Activated CD4-positive, alpha-beta T cell treated with anti-CD3 and anti-CD28 coated beads for 36 hours (primary cell): ENCODE measurements at places on chromosomes 1 and 21. TPM values are rescaled to one million over a fixed set of nuclear protein-coding genes. Genes with fewer than 3 reads are reported as not detected.
A peak's percentile ranks its signal among the peaks of the same experiment; 100 is the strongest.

DNA sequence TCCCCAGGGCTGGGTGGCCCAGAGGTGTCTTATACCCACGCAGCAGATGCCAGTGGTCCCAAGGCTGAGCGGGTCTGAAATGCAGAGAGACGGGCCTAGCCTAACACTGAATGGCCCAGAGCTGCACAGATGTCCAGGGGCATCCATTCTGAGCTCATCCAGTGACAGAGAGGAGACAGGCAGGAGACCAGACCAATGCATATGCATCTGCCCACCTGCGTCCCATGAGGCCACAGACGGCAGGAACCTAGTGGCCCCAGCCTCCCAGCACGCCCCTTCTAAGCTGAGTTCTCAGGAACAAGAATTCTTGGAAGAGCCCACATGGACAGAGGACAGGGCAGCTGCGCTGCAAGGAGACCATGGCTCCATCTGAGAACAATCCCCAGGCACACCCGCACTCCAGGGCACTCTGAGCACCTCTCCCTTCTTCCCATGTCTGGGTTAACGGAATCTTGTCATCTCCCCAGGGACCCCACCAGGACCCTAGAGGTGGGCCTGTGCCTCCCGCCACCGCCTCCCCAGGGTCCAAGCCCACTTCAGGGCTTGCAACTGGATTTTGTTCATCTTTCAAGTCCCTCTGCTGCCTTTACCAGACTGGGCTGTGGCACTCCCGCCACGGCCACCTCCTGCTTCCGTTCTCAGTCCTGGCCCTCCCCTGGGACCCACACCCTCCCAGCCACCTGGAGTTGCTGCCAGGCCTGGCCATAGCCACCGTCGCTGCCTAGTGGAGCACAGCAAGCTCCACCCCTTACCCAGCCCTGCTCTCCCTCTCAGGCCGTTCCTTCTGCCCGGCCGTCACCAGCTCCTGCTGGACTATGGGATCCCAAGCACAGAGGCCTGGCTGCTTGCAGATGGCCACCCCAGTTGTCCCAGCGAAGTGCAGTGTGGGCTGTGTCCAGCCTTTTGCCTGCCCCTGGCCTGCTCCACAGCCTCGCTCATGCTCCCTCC lies 3.3 kb downstream of the WNT3A start:
- no peak overlapping the region for H3K4me3 ChIP-seq
- no peak overlapping the region for H3K27ac ChIP-seq
- no peak for DNase-seq
- H3K27me3 ChIP-seq = peaks cover 36% of the 10 kb centered on the region
- no peaks in the 10 kb centered on the region for H3K36me3 ChIP-seq

GRCh38 chr1:22556391-22557104 lies 6.7 kb upstream of the EPHA8 start:
- no peaks in the 10 kb centered on the region for H3K4me1 ChIP-seq
- no peaks in the 10 kb centered on the region for H3K36me3 ChIP-seq
- peaks cover 49% of the 10 kb centered on the region for H3K27me3 ChIP-seq
- DNase-seq = no peak
- H3K27ac ChIP-seq = no peak overlapping the region

DNA sequence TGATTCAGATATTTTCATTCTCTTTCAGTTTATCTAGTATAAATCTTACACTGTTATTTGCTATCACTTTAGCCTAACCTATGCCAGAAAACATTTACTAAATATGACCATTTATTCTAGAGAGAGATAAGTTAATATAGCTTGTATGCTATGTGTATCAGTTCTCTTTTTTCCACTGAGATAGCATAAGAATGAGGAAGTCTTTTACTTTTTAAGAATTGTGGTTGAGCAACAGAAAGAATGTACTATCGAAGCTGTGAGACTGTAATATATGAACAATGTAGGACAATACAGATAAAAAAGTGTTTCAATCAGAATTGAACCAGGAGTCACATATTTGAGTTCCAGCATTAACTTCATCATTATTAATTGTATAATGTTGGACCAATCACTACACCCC lies 479.9 kb upstream of the PLXNA2 start:
- no peaks in the 10 kb centered on the region for H3K27me3 ChIP-seq
- no peak overlapping the region for H3K27ac ChIP-seq
- no peak for DNase-seq
- no peaks in the 10 kb centered on the region for H3K36me3 ChIP-seq

- peaks cover 7% of the 10 kb centered on the region for H3K27me3 ChIP-seq
- H3K27ac ChIP-seq = no peak overlapping the region
- no peaks in the 10 kb centered on the region for H3K4me1 ChIP-seq
- no peak overlapping the region for H3K4me3 ChIP-seq
- no peak for DNase-seq
- no peaks in the 10 kb centered on the region for H3K36me3 ChIP-seq
These were observed 54.7 kb upstream of the ARHGEF16 start for GRCh38 chr1:3399732-3400131.

- H3K4me3 ChIP-seq = no peak overlapping the region
- no peaks in the 10 kb centered on the region for H3K27me3 ChIP-seq
- DNase-seq = no peak
- peaks cover 59% of the 10 kb centered on the region for H3K4me1 ChIP-seq
- peaks cover 20% of the 10 kb centered on the region for H3K36me3 ChIP-seq
These were observed 51.2 kb downstream of the TRAF5 start for GRCh38 chr1:211377539-211378450.

DNA sequence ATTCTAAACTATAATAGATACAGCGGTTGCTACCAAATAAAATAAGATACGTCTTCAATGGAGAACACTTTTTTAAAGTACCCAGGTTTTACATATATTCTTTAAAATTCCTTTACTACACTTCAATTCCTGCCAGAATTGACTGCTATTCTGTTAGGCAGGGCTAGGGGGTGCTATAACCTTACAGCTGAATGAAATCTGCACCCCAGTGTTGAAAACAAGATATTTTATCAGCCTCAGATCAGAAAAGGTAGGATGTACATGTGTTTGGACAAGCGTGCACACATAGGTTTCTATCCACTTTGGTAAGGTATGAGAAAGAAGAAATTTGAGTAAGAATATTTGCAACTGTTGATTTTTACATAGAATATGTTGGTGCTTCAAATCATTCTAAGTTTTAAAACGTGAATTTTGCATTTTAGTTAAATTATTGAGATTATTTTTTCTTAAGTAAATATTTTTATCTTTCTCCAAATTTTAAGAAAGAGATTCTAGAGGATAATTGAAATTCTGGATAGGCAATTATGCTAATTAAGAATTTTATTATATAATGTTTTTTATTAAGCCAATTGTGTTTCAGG lies 490.8 kb upstream of the ADGRL4 start:
- H3K36me3 ChIP-seq = no peaks in the 10 kb centered on the region
- H3K4me3 ChIP-seq = no peak overlapping the region
- H3K27ac ChIP-seq = no peak overlapping the region
- DNase-seq = peak; percentile 13

- peaks cover 5% of the 10 kb centered on the region for H3K27me3 ChIP-seq
- no peaks in the 10 kb centered on the region for H3K36me3 ChIP-seq
- no peak for DNase-seq
- peaks cover 7% of the 10 kb centered on the region for H3K4me1 ChIP-seq
- no peak overlapping the region for H3K27ac ChIP-seq
These were observed 42.0 kb downstream of the RAB3B start for GRCh38 chr1:51948491-51948915.

- H3K4me3 ChIP-seq = peak overlapping the region; percentile 44
- peak overlapping the region; percentile 88 for H3K27ac ChIP-seq
- peaks cover 81% of the 10 kb centered on the region for H3K4me1 ChIP-seq
- peaks cover 28% of the 10 kb centered on the region for H3K36me3 ChIP-seq
- no peak for DNase-seq
These were observed 13.2 kb upstream of the GBP5 start for GRCh38 chr1:89285745-89286380.

Gene CD160
- 0.12 TPM for total RNA-seq

Gene CD5L
- not detected for total RNA-seq

Gene CACHD1
- total RNA-seq = 1.9 TPM

Gene RUNX1
- total RNA-seq = 58.8 TPM
